ENCODE measurements at places on chromosomes 11 and 22.
A peak's percentile ranks its signal among the peaks of the same experiment; 100 is the strongest.

DNA sequence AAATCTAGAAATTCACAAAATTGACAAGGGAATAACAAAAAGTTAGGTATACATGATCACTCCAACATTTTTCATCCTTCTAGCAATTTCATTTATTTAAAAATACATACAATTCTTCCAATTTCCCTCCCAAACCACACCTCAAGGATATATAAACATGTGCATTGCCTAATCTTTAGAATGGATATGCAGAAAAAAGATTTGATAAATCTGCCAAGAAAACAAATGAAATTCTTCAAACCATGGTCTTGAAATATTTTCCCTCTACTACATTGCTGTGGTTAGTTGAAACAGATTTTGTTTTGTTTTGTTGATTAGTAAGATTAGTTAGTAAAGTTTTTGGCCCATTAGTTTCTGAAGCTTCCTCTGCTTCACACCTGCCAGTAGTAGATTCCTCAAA is 703.3 kb upstream of the CCDC179 start:
- DNase-seq = no peak

GRCh38 chr22:30423301-30423958 is 2.1 kb upstream of the MTFP1 start:
- peak; percentile 61 for DNase-seq

GRCh38 chr11:45000918-45001317 is 50.2 kb upstream of the TP53I11 start:
- no peak for DNase-seq

DNA sequence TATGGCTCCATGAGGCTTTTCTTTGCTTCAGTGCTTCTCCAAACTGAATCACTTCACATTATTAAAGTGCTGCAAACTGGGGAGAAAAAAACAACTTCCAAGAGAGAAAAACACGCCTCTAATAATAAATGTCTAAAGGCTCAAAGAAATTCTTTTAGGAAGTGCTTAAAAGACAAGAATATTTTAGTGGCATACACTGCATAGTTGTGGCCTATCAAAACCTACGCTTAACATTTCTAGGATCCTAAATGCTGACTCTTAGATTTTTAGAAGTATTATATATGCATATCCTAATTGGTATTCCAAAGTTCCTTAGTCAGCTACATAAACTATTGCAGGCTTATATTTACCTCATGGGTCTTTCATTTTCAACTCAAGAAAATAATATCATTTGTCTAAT is 879.0 kb upstream of the CCDC90B start:
- DNase-seq = no peak

DNA sequence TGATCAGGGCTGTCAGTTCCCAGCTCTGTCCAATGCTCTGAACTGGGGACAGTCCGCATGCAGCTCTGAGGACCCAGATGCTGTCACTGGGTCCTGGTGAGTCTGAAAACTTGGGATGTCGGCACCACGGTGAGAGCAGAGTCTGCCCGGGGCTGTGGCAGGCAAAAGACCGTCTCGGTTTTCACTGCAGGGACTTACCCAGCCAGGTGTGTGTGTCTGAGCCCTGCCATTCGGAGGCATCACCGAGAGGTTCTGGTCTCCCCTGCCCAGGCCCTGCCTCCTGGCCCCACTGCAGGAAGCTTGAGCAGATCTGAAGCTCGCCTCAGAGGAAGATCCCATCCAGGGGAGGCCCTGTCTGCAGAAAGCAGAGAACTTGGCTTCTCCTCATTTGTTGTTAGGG is 5.2 kb downstream of the TP53AIP1 start:
- no peak for DNase-seq

DNA sequence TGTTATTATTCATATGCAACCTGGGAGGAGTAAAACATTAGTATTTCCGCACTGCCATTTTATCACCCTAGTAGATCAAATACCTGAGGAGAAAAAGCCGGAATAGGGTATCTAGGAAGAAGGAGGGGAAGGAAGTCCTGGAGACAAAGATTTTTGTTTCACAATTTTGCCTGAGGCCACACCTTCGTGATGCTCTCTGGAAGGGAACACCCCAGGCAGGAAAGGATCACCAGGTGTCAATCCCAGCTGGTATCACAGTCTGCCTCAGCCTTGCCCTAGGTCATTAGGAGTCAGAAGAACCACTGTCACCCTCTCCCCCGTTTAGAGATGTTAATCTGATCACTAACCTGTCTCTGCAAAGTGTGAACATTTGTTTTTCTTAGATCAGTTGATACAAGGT is 35.4 kb upstream of the IGSF9B start:
- no peak for DNase-seq

DNA sequence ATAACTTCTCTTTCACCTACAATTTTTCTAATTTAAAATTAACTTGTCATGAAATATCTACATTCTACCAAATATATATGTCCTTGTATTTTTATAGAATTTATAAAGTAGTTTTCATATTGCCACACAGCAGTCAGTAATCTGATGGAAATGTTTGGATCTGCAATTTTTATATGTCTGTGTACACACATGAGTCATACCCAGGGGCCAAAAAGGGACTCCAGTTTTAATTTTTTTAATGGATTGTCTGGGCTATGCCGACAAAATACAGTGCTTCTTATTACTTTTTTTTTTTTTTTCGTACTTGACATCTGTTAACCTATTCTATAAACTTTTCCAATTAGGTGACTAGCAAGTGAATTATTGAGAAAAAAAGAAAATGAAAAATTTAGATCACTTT is 6.3 kb downstream of the GUCY1A2 start:
- no peak for DNase-seq

- no peak for DNase-seq
These were observed 11.9 kb downstream of the L3MBTL2 start for GRCh38 chr22:41216984-41217383.

DNA sequence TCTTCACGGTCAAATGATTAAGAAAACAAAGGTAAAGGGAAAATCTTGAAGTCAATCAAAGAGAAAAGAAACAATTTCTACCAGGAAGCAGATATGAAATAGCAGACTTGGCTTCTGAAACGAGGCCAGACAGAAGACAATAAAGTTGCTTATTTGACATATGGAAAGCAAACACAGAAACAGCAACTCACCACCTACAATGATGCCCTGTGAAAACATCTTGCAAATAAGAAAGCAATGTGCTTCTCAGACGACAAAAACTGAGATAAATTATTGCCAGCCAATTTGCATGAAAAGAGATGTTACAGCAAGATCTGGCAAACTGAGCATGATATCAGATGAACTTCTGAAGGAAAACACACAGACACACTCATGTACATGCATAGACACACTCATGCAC is 45.9 kb upstream of the CTSC start:
- DNase-seq = no peak

DNA sequence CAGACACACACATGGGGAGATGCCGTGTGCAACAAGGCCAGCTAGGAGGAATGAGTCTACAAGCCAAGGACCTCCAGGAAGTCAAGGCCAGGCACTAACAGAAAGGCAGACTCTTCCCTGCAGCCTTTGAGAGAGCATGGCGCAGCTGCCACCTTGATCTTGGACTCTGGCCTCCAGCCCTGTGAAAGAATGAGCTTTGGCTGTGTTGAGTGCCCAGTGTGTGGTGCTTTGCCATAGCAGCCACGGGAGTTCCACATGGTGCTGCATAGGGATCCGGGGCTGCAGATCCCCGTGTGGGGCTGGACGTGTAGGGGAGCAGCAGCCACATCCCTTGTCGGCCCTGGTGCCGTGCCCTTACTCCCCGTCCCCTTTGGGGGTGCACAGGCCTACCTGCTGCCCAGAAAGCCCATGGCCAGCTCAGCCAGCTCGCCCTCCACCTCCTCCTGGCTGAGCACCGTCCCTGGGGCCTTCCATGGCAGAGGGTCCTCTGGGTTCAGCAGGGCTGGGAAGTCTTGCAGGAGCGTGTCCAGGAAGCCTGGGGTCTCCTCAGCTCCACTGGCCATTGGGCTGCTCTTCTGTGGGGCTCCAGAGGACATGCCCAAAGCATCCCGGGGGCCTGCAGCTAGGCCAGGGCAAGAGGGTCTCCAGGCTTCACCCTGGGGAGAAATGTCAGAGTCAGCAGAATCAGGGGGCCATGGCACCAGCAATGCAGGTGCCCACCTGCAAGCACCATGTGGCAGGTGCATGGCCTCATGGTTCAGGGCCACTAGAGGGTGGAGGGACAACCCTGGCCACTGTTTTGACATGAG is 7.0 kb downstream of the PPM1F start:
- no peak for DNase-seq

GRCh38 chr11:65412271-65413076 is 10.1 kb upstream of the NEAT1 start:
- no peak for DNase-seq

DNA sequence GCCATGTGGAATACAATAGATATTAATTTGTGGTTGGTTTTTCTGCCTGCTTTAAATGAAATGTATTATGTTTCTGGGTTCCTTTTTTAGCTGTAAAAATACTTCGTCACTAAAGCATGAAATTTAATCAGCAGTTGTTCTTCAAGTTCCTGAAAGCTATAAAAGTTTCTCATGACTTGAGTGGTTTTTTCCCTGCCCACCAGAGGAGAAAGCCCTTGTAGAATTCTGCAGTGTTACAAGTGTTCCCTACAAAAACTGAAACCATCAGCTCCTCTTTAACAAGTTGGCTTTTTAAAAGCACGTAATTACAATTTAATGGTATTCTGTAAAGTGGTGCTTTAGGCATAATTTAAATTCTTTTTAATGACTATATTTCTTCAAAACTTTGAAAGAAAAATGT is 56.2 kb downstream of the PANX1 start:
- DNase-seq = no peak

DNA sequence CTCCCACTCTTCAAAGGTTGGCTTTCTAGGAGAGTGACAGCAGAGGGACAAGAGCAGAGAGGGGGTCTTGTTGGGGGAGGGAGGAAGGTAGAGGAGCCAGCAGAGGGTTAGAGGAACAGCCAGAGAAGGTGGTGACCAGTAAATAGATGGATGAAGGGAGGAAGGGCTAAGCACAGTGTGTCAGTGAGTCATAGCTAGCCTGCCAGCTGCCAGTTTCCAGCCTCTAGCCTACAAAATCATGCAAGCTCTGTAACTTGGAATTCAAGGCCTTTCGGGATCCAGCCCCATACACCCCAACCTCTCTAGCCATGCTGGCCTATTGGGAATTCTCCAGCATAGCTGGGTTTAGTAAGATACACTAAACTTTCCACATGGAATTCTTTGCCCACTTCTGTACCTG is 147.4 kb upstream of the TEAD1 start:
- DNase-seq = no peak

- peak; percentile 52 for DNase-seq
These were observed 68.4 kb downstream of the IGLL5 start for GRCh38 chr22:22955866-22956535.

DNA sequence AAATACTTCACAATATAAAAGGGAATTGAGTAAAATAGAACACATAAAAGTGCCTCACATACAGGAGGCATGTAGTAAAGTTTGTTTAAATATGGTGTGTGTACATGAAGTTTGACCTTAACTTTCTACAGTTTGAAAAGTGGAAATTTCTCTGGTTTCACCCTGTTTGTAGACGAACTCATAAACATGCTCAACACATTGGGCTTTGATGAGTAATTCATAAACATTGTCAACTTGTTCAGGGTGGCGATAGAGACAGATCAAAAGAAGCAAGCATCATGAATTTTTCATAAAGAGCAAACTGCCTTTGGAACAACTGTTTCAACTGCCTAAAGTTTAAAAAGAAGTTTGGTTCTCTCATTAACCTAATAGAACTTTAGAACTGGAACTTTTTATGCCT is 9.1 kb downstream of the SLN start:
- no peak for DNase-seq

DNA sequence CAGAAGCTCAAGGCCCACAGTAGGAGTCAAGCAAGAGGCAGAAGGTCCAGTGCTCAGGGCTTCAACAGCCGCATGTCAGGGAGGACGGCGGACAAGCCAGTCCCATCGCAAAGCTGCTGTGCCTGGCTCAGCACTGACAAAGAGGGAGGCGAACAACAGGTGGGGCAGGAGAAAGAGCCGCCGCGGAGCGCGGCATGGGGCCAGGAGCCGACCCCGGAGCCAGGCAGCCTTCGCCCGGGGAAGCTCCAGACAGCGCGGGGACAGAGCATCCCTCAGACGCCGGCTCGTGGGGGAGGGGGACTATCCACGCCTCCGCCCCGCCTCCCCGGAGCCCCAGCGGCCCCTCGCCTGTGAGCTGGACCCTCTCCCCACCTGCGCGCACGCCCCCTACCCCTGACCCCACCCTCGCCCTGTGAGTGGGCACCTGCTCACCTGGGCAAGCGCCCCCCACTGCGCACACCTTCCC is 369 bp downstream of the DHCR7 start:
- peak; percentile 47 for DNase-seq

- no peak for DNase-seq
These were observed 28.2 kb downstream of the GGT5 start for GRCh38 chr22:24216541-24217209.

GRCh38 chr22:19903031-19903430 is 38.5 kb upstream of the COMT start:
- no peak for DNase-seq
